Activated CD4-positive, alpha-beta T cell treated with anti-CD3 and anti-CD28 coated beads, Interleukin-2, amount 50 U/mL, for 24 hours (primary cell): ENCODE measurements at places on chromosomes 12 and 14.

DNA sequence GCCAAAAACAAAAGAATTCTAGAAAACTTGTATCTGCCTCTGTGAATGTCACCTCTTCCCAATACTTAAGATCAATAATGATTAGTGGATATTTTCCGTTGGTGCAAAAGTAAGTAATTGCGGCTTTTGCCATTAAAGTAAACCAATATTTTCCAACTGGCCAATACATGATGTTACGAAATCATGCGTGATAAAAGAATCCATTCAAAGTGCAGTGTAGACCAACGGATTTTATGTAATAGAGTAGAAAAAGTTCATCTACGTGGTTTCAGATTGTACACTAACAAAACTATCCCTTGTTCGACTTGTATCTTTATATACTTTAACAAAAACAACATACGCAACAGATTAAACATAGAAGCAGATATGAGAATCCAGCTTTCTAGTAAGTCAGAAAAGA lies 626 bp upstream of the ZNF268 start:
- DNase-seq, result no peak

DNA sequence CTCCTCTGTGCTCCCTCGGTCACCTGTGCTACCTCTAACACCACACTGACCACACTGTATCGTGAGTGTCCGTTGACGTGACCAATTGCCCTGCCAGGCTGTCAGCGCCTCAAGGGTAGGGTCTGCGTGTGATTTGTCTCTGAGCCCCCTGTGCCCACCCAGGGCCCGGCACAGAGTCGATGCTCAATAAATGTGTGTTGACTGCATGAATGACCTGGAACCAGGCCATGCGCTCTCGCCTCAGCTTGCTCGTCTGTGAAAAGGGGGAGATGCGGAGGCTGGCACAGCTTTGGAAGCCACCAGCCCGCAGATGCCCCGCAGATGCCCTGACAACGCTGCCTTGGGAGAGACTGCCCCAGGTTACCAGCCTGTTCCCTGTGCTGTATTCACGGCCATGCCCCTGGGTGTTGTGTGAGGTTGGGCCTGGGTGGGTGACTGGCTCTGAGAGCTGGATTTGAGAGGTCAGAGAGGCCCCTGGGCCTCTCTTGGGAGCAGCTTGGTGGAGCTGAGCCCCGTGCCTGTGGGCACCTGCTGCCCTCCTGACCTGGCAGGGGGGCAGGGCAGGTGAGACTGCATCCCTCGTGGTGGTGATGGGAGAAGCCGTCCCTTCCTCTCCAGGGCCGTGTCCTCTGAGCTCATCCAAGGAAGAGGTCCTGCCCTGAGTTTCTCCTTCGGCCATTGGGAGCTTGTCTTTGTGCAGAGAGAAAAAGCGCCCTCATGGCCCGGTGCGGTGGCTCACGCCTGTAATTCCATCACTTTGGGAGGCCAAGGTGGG lies 43.2 kb downstream of the CYP46A1 start:
- no peak for DNase-seq

DNA sequence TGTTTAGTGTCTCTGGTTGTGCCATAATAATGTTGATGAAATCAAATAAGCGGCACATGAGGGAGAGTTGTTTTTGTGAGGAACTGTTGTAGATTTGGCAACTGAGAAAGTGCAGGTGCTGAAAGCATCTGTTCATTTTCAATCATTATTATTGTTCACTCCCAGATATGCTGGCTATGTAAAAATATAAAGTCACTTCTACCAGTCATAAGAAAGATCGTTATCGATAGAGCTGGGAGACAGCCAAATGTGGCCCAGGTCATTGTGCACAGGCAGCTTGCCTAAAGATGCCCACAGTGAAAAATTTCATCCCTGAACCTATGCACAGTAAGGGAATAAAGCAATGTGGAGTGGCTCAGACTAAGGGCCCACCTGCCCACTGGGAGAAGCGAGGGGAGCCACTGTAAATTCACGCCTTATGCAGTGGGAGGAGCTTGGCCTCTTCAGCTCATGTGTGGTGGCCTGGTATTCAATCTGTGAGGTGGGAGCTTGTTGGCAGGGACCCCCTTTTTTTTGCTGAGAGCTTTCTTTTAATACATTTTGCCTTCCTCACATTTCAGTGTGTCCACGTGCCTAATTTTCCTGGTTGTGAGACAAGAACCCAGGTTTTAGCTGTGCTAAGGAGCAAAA lies 1490.8 kb upstream of the TMEM132C start:
- no peak for DNase-seq

- DNase-seq, result no peak
These were observed 36.1 kb upstream of the OR5AU1 start for GRCh38 chr14:21191809-21192446.

- no peak for DNase-seq
These were observed 32.6 kb downstream of the NGB start for GRCh38 chr14:77238356-77238755.

GRCh38 chr12:54300732-54301427 lies at the start of gene NFE2:
TSS of gene NFE2 (minus strand) at chr12:54301015. CDS start at chr12:54295248, 5,767 bp downstream.
- DNase-seq, result no peak

GRCh38 chr12:39314547-39314946 lies 128.4 kb downstream of the KIF21A start:
- DNase-seq, result no peak

DNA sequence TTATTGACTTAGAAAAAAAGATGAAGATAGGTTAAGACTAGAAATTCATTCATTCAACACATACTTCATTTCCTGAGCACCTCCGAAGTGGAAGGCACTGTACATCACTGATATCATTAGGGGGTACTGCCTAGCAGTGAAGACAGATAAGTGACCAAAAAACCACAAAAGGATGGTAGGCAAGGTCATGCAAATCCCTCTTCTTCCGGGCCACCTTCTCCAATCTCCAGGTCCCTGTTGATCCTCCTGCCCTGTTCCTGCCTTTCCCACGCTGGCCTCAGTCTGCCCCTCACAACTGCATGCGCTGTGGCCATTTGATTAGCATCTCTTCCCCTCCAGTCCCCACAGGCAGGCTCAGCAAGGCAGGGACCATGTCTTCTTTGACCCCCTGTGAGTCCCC lies 60.8 kb downstream of the SETD3 start:
- DNase-seq, result no peak

DNA sequence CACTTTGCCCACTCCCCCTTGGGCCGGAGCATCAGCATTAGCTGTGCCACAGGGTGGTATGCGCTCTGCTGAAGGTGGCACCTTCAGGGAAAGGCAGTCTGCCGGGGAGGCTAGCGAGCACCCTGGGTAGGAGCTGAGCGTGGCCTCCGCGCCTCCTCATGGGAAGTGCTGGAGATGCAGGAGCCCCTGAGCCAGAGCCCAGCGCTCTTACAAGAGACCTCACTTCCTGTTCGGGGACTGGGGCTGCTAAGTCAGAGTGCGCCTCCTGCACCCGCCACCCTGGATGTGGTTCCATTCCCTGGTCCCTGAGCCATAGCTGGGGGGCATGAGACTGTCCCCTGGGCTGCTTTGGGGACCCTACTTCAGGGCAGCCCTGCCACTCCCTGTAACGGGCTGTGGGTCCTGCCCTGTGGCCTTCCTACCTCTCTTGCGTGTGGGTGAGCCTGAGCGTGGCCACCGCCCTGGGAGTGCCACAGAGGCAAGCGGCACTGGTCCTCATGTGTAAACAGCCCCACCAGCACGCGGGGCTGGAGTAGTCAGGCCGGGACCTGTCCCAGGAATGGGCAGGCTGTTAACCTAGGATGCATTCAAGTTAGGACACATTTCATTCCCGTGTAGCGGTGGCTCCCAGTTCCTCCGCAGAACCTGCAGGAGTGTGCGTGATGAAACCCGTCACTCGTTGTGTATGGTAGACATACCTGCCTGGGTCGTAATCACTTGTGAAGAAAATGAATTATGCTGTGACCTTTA lies 19.4 kb downstream of the COA8 start:
- DNase-seq, result no peak

DNA sequence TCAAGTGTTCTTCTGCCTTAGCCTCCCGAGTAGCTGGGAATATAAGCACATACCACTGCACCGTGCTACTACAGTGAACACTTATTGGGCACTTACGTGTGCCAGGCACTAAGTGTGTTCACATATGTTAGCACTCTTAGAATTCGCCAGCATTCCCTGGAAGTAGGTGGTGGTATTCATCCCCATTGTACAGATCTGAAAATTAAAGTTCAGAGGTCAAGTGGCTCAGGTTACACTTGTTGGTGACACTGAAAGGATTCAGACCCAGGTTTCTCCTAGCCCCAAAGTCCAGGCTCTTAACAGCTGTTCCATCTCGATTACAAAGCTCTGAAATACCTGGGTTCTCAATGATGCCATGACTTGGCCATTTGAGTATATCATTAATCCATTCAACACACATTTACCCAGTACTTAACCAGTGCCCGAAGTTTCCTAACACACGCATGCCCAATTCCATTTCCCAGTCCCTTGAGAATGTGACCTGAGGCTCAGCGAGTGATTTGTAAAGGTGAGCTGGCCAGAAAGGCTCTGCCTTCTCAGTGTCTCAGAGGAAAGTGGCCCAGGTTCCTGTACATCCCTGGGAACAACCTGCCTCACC lies 4.8 kb downstream of the MVK start:
- no peak for DNase-seq

DNA sequence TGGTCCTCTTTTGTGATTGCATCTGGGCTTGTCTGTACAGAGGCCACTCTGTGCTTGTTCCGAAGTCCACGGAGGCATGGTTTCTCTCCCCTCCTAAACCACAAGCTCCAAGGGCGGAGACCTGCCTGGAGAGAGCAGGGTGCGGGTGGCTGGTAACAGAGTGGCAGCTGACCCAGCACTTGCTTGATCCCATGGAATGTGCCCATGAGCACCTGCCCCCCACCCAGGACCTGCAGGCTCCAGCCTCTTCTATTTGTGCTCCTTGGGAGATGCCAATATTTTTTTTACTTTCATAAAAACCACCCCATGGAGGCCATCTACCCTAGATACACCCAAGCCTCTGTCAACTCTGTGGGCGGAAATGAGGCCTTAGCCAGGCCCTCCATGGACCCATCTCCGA lies 104.7 kb downstream of the PRMT8 start:
- no peak for DNase-seq

GRCh38 chr14:24789378-24789884 lies 155.4 kb upstream of the GZMB start:
- DNase-seq, result no peak

GRCh38 chr12:113333877-113334785 lies 778 bp downstream of the SLC8B1 start:
- no peak for DNase-seq

- DNase-seq, result no peak
These were observed 7.6 kb downstream of the ABCC9 start for GRCh38 chr12:21933656-21934055.

GRCh38 chr12:107057071-107057834 lies 36.1 kb downstream of the CRY1 start:
- DNase-seq, result no peak

DNA sequence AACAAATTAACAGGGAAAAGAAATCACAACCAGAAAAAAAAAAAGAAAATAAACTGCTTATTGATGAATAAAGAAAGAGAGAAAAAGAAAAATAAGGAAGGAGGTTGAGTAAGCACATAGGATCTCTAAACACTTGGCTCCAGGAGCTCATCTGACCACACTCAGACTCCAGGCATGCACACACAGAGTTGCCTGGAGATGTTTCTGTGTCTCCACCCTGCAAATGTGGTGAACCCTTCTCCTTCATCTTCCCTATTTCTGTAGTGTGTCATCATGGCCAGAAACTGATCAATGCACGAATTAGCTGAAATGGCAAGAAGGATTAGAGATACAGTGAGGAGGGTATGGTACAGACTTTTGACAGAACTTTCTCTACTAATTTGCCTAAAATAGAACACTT lies 20.2 kb downstream of the OR4N2 start:
- no peak for DNase-seq

DNA sequence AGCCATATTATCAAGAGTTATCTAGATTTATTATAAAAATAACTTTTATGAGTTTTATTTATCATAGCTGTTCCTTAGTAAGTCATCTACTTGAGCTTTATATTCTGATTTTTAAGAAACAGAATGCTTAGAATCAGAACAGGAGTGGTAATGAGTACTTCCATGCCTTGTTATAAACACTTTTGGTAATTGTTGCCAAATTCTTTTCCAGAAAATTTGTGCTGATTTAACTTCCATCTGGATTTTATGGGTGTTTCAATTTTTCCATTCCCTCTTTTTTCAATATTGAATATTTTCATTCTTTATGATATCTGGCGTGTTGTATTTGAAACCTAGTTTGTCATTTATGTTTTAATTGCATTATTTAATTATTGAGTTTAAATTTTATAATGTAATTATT lies 131.2 kb downstream of the MSRB3 start:
- DNase-seq, result no peak

DNA sequence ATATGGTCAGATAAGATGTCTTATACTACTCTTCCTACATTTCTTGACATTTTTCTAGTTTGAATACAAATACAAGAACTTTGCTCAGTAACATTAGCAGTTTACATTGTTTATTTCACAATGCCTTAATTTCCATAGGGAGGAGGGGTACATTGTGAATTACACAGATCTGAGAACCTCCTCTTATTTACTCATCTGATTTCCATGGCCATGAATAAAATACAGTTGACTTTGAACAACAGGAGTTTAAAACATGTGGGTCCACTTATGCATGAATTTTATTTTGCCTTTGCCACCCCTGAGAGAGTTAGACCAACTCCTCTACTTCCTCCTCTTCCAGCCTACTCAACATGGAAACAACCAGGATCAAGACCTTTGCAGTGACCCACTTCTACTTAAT lies 67.7 kb downstream of the MGST1 start:
- no peak for DNase-seq

DNA sequence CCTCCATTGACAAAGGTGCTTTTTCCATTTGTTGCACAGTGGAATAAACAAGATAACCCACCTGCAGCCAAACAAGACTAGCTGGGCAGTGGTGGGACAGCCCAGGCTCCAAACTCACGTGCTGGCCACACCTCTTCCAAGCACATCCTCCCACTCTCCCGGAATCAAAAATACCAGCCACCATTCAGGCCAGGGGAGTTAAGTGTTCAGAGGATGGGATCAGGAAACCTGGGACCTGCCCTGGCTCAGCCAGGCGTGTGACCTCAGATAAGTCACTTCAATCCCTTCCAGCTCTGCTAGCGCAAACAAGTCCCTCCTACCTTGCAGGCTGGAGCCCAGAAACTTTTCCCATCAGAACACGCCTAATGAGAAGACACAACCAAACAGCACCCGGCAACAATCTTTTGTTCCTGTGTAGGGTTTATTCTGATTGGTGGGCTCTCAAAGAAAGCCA lies 43.3 kb downstream of the ACTN1 start:
- DNase-seq, result no peak

- DNase-seq, result no peak
These were observed 225.8 kb upstream of the SOX5 start for GRCh38 chr12:24175284-24175683.

GRCh38 chr12:90013409-90013808 lies 304.8 kb upstream of the ATP2B1 start:
- DNase-seq, result no peak
